ENCODE measurements at places on chromosomes 3 and 15.

- DNase-seq: no peak
Observed at GRCh38 chr15:60407415-60407805, 9.6 kb upstream of the ANXA2 start.

DNA sequence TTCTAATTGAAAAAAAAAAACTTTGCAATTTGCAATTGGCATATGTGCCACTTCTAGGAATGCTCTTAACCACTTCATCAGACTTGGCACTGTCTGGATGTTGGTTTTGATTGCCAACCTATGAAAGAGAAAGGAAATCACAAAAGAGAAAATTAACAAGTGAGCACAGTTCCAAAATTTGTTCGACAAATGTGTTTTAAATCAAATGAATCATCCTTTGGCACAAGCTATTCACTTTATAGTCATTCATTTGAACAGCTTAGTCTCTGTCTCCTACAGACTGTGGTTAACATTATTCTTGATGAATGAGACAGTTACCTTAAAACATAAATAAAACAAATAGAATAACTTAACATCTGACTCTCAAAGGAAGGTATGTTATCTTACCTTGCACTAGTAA is 265.0 kb downstream of the EPHA3 start:
- DNase-seq: no peak

DNA sequence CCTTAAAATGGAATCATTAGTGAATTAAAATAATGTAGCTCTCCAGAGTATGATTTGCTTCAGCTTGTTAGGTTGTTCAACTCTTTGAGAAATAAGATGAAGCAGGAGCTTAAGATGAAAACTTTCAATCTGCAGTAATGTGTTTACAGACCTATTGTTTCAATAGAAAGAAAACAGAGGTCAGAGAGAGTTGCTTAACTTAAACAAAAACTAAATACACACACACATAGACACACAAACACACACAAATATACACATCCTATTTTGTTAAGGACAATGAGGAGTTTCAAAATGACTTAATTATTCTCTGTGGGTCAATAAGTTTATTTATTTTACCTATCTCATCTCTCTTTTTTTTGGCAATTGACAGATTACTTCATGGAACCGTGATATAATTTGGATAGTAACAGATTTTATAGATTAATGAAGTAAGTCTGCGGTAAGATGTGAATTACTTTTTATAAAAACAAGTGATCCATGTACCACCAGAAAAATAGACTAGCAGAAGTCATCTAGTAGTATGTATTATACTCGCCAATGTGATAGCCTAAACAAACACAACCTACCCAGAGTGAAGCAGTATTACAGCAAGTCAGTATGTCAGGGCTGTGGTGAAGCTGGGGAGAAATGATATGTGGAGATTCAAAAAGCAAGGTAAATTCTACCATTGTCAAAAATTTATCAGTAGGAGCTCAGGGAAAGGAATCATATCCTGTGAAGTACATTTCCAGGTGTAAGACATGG is 76.7 kb upstream of the DCBLD2 start:
- no peak for DNase-seq

- DNase-seq: no peak
Observed at GRCh38 chr15:76359152-76359551, 22.6 kb downstream of the ISL2 start.

DNA sequence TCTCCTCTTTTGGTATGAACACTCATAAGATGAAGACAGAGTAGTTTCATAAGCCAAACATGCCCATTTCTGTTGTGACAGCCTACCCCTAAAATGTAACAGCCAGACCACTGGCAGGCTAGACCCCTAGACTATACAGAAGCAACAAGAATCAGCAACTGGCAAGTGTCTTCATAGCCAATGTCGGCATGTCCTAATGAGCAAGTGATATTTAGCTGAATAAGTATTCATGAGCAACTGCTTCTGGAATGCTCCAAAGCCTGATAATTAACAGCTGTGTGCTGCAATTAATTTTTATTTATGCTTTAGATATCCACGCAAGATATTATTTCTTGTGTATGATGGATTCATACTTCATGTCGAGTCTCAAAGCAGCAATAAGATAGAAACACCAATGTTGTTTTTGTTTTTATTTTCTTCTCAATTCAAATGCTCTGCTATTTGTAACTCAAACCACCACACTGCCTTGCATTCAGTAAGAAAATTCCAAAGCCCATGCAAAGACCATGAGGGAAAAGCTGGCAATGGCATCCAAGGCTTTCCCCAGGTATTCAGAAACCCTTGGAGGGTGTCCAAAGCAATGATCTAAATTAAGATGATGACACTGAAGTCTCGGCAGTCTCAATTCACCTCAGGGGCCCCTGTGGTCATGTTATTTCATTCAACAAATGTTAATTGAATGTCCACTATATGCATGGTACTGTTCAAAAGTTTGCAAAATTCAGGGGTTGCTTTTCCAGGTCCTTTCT is 167.7 kb upstream of the NECTIN3 start:
- DNase-seq: no peak

DNA sequence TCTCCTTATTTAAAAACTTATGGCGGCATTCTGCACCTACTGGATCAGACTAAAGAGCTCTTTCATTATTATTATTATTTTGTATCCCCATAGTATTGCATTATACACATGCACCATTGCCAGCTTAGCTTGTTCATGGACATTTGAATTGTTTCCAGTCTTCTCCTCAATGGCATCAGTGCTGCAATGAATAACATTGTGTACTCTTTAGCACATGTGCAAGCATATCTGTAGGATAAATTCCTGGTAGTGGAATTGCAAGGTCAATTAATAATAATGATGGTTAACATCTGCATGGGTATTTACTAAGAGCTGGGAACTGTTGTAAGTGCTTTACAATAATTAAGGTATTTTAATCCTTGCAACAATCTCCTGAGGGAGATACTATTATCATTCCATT is 52.0 kb downstream of the AMOTL2 start:
- DNase-seq: no peak

GRCh38 chr3:126556637-126557414 is 1.9 kb downstream of the C3orf22 start:
- no peak for DNase-seq

Measured in stimulated activated CD4-positive, alpha-beta T cell treated with anti-CD3 and anti-CD28 coated beads, Interleukin-15, amount 100 ng/mL, for 48 hours (primary cell).